Activated T-cell treated with anti-CD3 and anti-CD28 coated beads, Interleukin-2, amount 50 U/mL, for 72 hours (primary cell): ENCODE measurements at places on chromosomes 5 and 9.

- no peak overlapping the region for H3K27ac ChIP-seq
- H3K36me3 ChIP-seq, result no peaks in the 10 kb centered on the region
- no peaks in the 10 kb centered on the region for H3K4me1 ChIP-seq
These were observed 12.6 kb upstream of the C5orf46 start for GRCh38 chr5:147918899-147919298.

DNA sequence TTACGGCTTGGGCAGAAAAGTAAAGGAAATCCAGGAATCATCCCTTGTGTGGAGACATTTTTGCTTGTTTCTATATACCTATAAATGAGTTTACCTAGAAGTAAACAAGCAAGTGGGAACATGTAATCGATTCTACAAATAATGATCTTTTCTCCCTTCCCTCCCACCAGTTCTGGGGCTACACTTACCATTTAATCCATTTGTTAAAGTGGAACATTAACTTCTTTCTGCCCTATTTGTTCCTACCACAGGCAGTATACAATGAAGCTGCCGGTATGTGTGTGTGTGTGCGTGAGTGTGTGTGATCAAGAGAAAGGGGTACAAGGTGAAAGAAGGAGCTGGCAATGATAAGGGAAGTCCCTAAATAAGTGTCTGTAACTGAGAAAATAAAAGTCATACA lies 26.4 kb upstream of the ELL2 start:
- no peaks in the 10 kb centered on the region for H3K27me3 ChIP-seq
- H3K4me1 ChIP-seq, result no peaks in the 10 kb centered on the region
- H3K27ac ChIP-seq, result no peak overlapping the region
- no peak overlapping the region for H3K4me3 ChIP-seq
- no peak for DNase-seq

DNA sequence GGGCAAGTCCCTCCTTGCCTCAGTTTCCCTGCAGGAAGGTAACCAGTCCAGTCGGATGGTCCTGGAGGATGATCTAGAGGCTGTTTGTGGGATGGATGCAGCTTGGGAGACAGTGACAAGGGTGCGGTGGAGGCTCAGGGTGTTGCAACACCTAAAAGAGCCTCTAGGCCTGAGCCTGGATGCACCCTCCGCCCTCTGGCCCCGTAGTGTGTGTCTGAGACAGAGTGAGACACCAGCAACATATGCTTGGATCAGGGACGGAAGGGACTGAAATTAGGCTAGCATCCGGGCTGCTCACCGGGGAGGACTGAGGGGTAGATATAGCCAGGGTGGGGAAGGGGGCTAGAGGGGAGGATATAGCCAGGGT lies 1.1 kb downstream of the CRAT start:
- H3K36me3 ChIP-seq, result no peaks in the 10 kb centered on the region
- H3K4me1 ChIP-seq, result peaks cover 32% of the 10 kb centered on the region
- no peak overlapping the region for H3K27ac ChIP-seq

GRCh38 chr5:107184066-107184465 lies 486.7 kb downstream of the EFNA5 start:
- no peak overlapping the region for H3K27ac ChIP-seq
- H3K4me1 ChIP-seq, result no peaks in the 10 kb centered on the region
- no peaks in the 10 kb centered on the region for H3K36me3 ChIP-seq
- H3K4me3 ChIP-seq, result no peak overlapping the region

GRCh38 chr5:171938358-171938757 lies 68.1 kb downstream of the FBXW11 start:
- DNase-seq, result no peak
- no peak overlapping the region for H3K4me3 ChIP-seq
- peaks cover 39% of the 10 kb centered on the region for H3K4me1 ChIP-seq
- H3K27me3 ChIP-seq, result no peaks in the 10 kb centered on the region
- H3K27ac ChIP-seq, result no peak overlapping the region

DNA sequence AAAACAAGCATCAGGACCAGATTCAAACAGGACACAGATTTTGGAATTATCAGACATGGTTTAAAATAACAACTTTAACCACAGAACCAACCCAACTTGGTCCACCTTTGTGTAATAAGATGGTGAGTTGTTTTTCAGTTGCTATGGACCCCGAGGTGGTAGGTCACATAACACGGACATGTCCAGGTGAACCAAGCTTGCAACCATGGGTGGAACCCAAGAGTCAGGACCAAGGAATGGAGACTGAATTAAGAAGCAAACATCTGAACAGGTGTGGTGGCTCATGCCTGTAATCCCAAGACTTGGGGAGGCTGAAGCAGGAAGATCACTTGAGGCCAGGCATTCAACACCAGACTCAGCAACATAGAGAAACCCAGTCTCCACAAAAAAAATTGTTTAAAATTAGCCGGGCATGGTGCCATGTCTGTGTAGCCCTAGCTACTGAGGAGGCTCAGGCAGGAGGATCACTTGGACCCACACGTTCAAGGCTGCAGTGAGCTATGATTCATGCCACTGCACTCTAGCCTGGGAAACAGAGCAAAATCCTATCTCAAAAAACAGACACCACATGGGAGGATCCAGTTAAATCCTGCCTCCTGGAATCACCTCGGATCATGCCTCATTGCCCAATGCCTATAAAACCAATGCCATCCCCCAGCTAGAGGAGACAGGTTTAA lies 10.6 kb downstream of the PTBP3 start:
- H3K4me3 ChIP-seq, result no peak overlapping the region
- H3K36me3 ChIP-seq, result peaks cover 28% of the 10 kb centered on the region
- peaks cover 74% of the 10 kb centered on the region for H3K4me1 ChIP-seq
- peak overlapping the region; percentile 69 for H3K27ac ChIP-seq
- H3K27me3 ChIP-seq, result no peaks in the 10 kb centered on the region

DNA sequence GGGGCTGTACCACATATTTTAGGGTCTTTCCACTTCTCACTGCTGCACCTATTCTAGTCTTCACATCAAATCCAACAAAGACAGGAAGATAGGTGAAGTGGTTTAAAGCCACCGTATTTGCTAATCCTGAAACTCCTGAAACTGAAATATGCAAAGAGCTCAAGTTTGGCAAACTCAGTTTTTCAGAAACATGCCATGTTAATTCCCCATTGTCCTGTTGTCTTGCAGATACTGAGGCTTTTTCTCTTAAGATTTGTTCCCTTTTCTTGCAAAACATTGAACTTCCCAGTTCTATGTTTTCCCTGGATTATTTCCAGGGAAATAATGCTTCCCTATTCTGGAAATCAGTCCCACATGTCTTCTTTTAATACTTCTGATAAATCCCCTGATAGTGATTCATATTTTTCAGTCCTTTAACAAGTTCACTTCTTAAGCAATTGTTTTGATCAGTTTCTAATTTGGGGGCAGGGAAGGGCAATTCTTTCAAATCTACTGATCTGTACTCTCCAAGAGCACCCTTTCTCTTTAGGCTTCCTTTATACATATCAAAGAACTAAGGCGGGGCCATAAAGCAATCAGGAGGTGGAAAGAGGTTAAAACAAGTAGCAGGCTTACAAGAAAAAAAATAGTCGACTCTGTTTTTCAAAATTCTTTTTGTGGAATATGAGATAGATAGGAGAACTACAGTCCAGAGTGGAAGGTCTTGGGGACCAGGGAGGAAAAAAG lies 648.5 kb downstream of the BNC2 start:
- no peak overlapping the region for H3K4me3 ChIP-seq
- no peak for DNase-seq
- H3K36me3 ChIP-seq, result no peaks in the 10 kb centered on the region
- no peaks in the 10 kb centered on the region for H3K4me1 ChIP-seq
- H3K27me3 ChIP-seq, result no peaks in the 10 kb centered on the region

DNA sequence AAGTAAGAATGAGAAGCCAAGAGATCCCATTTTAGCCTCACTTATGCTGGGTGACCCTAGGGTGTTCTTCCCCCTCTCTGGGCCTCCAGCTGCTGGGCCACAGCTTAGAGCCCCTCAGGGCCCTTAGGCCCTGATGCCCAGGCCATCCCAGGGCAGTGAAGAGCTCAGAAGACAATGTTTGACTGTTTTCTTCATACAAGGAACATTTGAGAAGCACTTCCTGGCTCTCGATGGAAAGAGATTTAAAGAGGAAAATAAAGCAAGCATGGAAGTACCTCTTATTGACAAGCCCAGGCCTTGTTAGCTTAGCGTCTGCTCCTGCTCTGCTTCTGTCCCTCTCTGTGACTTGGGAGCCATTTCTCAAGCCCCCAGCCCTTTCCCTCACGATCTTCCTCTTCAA lies 165.9 kb upstream of the SMIM23 start:
- no peaks in the 10 kb centered on the region for H3K36me3 ChIP-seq
- H3K27ac ChIP-seq, result no peak overlapping the region
- H3K4me3 ChIP-seq, result no peak overlapping the region
- H3K27me3 ChIP-seq, result peaks cover 8% of the 10 kb centered on the region

DNA sequence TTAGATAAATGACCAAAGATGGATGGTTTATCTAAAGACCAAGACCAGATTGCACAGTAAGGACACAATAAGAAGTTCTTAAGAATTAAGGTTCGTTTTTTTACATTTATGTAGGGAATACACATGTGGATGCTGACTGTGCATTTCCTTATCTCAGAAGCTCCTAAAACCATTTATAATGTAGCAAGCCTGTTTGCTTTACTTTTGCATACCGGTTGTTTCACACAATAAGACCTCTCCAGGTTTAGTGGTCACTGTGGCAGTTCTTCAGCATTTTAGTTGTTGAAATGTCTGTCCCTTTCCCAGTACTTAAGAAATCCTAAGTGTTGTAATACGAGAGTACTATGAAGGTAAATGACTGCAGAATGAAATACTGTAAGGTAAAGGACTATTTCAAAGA lies 43.6 kb downstream of the BASP1 start:
- no peak overlapping the region for H3K4me3 ChIP-seq
- no peaks in the 10 kb centered on the region for H3K36me3 ChIP-seq
- no peaks in the 10 kb centered on the region for H3K4me1 ChIP-seq

DNA sequence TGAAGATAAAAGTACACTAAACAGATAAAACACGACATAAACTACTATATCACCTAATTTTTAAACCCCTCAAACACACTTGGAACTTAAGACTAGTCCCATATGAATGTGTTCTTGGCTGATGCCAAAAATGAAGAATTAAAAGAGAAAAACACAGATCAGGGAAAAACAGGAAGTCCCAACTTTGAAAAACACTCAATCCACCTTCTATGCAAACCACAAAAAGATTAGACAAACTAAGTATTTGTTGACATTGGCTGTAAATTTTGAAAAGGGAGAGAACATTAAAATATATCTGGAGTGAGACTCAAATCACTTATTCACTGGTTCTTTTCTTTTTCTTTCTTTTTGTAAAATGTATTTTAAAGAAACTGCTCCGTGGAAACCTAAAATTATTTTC lies 81.4 kb downstream of the ANKH start:
- H3K4me1 ChIP-seq, result peaks cover 18% of the 10 kb centered on the region
- peaks cover 15% of the 10 kb centered on the region for H3K36me3 ChIP-seq
- no peaks in the 10 kb centered on the region for H3K27me3 ChIP-seq
- peak overlapping the region; percentile 27 for H3K27ac ChIP-seq
- no peak for DNase-seq

GRCh38 chr9:109474170-109474569 lies 23.9 kb downstream of the PTPN3 start:
- peaks cover 28% of the 10 kb centered on the region for H3K27me3 ChIP-seq
- H3K27ac ChIP-seq, result no peak overlapping the region
- no peaks in the 10 kb centered on the region for H3K36me3 ChIP-seq
- no peak for DNase-seq
- H3K4me1 ChIP-seq, result peaks cover 13% of the 10 kb centered on the region

- no peaks in the 10 kb centered on the region for H3K36me3 ChIP-seq
- no peak for DNase-seq
- H3K4me3 ChIP-seq, result peak overlapping the region; percentile 31
- peaks cover 57% of the 10 kb centered on the region for H3K4me1 ChIP-seq
These were observed 60.2 kb upstream of the SLC25A51 start for GRCh38 chr9:37963936-37964739.

DNA sequence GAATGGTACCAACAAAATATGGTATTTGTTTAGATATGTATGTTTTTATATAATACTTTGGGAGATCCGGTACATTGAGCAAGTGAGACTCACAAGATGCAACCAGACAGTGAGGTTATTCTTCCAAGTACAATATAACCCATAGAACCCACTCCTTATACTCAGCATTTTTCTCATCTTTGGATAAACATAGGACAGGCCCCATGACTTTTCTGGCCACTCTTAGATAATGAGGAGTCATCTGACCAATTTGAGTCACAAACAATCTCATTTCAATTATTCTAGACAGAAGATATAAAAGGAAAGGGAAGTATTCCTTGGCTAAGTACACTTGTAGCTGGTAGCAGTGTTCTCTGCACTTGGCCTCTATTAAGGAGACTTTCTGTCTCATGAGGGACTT lies 150.2 kb downstream of the SGCD start:
- DNase-seq, result no peak

- no peak overlapping the region for H3K27ac ChIP-seq
- H3K4me3 ChIP-seq, result no peak overlapping the region
- DNase-seq, result no peak
- peaks cover 7% of the 10 kb centered on the region for H3K36me3 ChIP-seq
These were observed 7.2 kb upstream of the SLC31A2 start for GRCh38 chr9:113143432-113144227.

DNA sequence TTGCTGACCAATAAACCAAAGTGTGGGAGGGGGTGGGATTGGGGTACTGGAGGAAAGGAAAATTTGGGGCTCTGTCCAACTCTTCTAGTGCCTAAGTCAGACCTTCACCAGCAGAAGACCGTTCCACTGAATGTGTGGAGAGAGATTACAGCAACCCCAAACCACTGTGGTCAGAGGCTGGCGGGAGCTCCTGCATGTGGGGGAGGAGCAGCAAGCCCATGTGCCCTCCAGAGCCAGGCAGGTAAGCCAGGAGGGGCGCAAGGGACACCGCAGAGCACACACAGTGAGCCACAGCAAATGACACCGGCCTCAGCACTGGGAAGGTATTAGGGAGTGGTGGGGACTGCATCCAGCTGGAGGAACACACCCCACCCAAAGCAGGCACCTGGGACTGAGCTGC lies 62.9 kb downstream of the SMIM23 start:
- DNase-seq, result no peak
- H3K4me1 ChIP-seq, result no peaks in the 10 kb centered on the region
- H3K4me3 ChIP-seq, result no peak overlapping the region
- H3K27me3 ChIP-seq, result no peaks in the 10 kb centered on the region
- H3K36me3 ChIP-seq, result no peaks in the 10 kb centered on the region

GRCh38 chr5:5826911-5827310 lies 404.4 kb downstream of the ICE1 start:
- H3K27me3 ChIP-seq, result peaks cover 15% of the 10 kb centered on the region
- H3K36me3 ChIP-seq, result no peaks in the 10 kb centered on the region
- no peak for DNase-seq

DNA sequence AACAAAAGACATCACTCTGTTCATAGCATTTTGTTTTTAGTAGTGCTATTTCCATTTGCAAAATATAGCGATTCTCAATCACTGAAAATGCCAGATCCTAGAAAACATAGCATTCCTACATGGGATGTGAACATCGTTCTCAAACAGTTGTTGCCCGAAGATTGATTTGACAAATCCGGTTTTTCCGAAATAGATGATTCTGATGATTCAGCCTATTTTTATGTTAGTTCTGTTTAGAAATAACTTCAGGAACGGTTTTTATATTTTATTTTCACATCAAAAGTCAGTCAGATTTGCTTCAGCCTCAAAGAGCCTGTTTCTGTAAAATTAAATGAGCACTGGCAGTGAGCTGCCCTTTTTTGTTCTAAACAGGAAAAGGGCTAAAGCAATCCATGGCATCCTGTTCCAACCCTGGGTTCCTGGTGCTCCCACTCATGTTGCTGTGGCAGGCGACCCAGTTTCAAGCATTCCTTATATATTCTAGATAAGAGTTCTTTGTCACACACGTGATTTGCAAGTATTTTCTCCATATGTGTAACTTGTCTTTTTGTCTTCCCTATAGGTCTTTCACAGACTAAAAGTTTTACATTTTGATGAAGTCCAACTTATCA lies 14.2 kb upstream of the PSIP1 start:
- peaks cover 11% of the 10 kb centered on the region for H3K4me1 ChIP-seq
- H3K36me3 ChIP-seq, result no peaks in the 10 kb centered on the region
- no peak overlapping the region for H3K4me3 ChIP-seq
- no peak for DNase-seq
- no peak overlapping the region for H3K27ac ChIP-seq

GRCh38 chr5:172644266-172644665 lies 3.2 kb downstream of the NEURL1B start:
- no peak overlapping the region for H3K4me3 ChIP-seq
- no peak for DNase-seq
- peaks cover 41% of the 10 kb centered on the region for H3K27me3 ChIP-seq
- no peaks in the 10 kb centered on the region for H3K36me3 ChIP-seq
